ENCODE measurements at places on chromosomes 12 and 14.

DNA sequence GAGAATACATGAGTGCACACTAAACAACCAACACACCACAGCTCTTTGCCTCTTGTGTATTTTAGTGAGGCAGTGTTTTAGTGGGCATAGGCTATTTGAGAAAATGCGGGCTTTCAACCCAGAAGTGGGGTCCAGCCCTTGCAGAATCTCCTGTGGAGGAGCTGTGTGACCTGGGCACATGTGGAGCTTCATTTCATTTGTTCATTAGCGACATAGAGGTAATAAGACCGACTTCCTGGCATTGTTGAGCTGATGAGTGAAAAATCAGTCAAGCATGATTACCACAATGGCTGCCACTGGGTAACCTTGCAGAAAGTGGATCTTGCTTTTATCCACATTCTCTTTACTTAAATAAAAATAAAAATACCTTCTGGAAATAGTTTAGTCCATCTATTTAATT lies 923.5 kb downstream of the BCL11B start:
- no peak for DNase-seq

DNA sequence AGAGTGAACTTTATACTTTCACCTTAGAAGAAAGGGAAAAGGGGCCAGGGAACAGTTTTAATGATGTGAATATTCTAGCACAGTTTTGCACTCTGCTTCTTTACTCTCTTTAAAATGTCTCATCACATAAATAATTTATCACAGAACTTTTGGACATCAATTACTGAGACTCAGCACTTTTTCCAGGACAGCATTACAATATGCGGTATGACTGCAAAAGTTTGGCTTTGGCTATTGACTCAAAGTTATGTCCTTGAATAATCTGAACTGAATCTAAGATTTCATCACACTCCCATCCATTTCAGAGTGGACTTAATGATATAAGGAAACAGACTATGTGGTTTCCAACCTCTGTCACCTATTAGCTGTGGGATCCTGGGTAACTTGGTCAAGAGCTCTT lies 11.7 kb downstream of the CCER1 start:
- no peak for DNase-seq

- DNase-seq: no peak
Measured at GRCh38 chr14:72883961-72884360, 9.9 kb downstream of the DPF3 start.

GRCh38 chr14:68574906-68575305 lies 218.0 kb downstream of the ZFP36L1 start:
- DNase-seq: no peak

GRCh38 chr12:11808931-11809330 lies 159.5 kb downstream of the ETV6 start:
- no peak for DNase-seq

DNA sequence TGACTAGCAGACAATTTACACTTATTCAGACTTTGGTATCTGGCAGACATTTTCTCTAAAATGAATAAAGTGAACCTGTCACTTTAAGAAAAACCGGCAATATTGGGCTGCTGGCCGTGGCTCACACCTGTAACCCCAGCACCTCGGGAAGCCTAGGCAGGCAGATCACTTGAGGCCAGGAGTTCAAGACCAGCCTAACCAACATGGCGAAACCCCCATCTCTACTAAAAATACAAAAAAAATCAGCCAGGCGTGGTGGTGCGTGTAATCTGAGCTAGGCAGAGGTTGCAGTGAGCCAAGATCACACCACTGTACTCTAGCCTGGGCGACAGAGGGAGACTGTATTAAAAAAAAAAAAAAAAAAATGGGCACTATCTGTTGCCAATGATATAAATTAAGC lies 11.5 kb downstream of the DUSP16 start:
- DNase-seq: no peak

DNA sequence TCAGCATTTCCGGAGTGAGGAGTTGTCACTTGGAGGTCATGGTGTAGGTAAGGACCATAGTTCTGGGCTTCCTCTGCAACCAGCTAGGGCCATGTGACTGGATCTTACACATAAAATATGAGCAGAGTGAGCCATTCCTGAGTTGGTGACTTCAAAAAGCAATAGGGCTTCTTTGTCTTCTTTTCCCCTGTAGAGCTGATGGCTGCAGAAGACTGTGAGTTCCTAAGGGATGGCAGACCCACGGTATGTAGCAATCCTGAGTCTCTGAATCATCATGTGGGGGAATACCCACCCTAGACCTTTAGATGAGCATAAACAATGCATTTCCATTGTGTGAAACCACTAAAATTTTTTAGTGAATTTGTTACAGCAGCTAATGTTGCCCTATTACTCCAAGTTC lies 151.1 kb upstream of the TBX3 start:
- no peak for DNase-seq

- DNase-seq: no peak
Measured at GRCh38 chr14:71113376-71113775, 206.1 kb downstream of the PCNX1 start.

DNA sequence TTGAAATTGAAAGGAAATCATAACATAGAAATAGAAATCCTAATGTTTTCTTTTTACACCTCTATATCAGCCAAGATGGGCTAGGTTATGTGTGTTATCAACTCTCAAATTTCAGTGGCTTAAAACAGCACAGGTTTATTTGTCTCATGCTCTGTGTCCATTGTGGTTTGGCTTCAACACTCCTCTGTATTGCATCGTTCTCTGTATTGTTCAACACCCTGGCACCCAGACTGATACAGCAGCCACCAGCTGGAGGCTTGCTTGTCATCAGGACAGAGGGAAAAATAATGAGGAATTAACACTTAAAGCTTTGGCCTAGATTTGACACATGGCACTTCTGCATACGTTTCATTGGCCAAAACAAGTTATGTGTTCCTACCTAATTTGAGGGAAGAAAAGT lies 234.2 kb upstream of the ARHGAP5 start:
- no peak for DNase-seq

- no peak for DNase-seq
Measured at GRCh38 chr12:116950628-116951325, 40.0 kb downstream of the FBXW8 start.

DNA sequence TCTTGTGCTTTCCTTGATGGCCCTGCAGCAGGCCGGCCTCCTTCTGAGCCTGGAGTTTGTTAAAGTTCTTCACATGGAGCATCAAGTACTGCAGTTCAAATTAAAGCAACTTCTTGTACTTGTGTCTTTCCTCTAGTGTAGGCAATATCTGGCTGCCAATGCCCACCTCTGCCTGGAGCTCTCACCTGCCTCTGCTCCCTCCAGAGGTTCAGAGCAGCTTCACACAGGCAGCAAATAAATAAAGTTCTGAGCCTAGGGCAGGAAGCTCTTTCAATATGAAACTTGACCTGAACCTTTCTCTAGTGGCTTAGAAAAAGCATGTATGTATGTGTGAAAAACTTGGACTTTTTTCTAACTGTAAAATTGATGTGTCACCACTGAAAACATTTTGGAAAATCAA lies 65.9 kb downstream of the ITPR2 start:
- no peak for DNase-seq

DNA sequence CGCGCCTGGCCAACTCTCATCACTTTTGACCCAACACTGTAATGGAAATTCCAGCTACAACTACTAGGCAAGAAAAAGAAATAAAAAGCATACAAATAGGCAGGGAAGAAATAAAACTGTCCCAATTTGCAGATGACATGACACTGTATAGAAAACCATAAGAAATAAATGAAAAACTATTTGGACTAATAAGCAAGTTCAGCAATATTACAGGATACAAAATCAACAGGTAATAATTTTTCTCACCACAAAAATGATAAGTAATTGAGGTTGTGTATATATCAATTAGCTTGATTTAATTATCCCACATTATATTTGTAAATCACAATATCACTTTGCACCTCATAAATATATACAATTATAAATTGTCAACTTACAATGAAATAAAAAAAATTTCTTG lies 41.9 kb upstream of the OASL start:
- DNase-seq: no peak

- no peak for DNase-seq
Measured at GRCh38 chr12:40181490-40181889, 43.3 kb upstream of the LRRK2 start.

- no peak for DNase-seq
Measured at GRCh38 chr14:32142754-32143437, 58.9 kb upstream of the RNU6-7 start.

GRCh38 chr14:22478670-22479069 lies 110.4 kb downstream of the DAD1 start:
- no peak for DNase-seq

Data from stimulated activated CD4-positive, alpha-beta T cell treated with anti-CD3 and anti-CD28 coated beads, Interleukin-2, amount 100 ng/mL, for 24 hours (primary cell).